ENCODE measurements at places on chromosomes 2 and 18.

GRCh38 chr2:148952621-148953020 lies 77.6 kb downstream of the KIF5C start:
- DNase-seq, result no peak

DNA sequence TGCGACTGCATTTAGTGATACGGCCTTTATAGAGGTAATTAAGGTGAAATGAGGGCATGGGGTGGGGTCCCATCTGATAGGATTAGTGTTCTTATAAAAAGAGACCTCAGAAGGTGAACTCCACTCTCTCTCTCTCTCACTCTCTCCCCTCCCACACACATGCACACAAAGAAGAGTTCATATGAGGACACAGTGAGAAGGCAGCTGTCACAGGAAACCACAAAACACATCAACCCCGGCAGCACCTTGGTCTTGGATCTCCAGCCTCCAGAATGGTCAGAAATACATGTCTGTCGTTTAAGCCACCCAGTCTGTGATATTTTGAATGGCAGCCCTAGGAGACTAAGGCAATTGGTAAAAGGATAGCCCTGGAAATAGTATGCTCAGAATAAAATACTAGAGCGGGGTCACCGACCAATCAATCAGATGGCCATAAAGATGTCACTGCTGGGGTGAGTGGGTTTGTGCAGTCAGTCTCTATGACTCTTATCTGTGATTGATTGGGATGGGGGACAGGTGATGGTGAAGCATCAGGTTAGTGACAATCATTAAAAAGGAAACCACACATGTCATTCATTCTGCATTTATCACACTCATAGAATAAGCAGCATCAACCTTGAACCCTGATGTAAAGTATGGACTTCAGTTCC lies 118.9 kb upstream of the POU3F3 start:
- DNase-seq, result no peak

- DNase-seq, result peak; percentile 54
These were observed 249.6 kb downstream of the MTX2 start for GRCh38 chr2:176518823-176519222.

DNA sequence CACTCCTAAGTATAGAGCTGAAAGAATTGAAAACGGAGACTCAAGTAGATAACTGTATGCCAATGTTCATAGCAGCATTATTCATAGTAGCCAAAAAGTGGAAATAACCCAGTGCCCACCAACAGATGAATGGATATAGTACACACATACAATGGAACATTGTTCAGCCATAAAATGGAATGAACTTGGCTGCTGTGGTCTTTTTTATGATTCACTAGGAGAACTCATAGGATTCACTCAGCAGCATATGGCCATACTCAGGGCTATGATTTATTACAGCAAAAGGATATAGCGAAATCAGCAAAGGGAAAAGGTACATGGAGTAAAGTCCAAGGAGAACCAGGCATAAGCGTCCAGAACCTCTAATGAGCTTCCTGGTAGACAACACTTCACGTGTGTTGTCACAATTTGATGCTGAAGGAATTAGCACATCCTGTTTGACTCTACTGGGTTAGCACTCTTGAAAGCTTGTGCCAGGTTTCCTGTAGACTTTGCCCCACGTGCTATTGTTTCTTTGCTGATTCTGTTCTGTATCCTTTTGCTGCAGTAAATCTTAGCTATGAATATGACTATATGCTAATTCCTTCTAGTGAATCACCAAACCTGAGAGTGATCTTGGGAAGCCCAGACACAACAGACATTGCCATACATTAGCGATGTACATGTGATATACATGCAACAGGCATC lies 15.7 kb downstream of the SPC25 start:
- DNase-seq, result no peak

- no peak for DNase-seq
These were observed 17.1 kb upstream of the GPR45 start for GRCh38 chr2:105224444-105224843.

- no peak for DNase-seq
These were observed 18.9 kb upstream of the TMEM163 start for GRCh38 chr2:134737671-134738070.

GRCh38 chr2:236136538-236136937 lies 31.6 kb downstream of the GBX2 start:
- no peak for DNase-seq

DNA sequence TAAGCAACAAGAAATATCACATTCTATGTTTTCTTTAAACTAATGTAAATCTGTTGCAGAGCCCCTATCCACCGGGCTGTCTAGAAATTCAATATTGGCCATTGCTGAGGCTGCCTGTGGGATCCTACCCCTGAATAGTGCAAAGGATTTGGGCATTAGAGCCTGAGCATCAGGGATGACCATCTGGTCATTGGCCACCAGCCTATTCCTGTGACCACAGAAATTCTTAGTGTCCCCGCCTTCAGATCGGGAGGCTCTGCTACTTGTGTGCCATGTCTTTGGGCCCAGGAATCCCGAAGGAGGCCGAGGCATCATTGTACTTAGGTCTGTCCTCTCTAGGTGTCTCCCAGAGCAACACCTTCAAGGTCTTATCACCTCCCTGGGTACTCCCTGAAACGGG lies 73.8 kb downstream of the HRH4 start:
- DNase-seq, result no peak

DNA sequence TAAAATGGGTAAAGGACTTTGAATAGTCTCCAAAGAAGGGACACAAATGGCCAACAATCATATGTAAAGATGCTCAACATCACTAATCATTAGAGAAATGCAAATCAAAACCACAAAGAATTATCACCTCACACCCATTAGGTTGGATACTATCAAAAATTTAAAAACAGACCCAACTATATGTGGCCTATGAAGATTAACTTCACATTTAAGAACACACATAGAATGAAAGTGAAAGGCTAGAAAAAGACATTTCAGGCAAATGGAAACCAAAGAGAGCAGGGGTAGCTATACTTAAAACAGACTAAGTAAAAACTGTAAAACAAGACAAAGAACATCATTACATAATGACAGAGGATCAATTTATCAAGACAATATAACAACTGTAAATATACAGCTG lies 53.5 kb upstream of the ASPRV1 start:
- DNase-seq, result no peak

DNA sequence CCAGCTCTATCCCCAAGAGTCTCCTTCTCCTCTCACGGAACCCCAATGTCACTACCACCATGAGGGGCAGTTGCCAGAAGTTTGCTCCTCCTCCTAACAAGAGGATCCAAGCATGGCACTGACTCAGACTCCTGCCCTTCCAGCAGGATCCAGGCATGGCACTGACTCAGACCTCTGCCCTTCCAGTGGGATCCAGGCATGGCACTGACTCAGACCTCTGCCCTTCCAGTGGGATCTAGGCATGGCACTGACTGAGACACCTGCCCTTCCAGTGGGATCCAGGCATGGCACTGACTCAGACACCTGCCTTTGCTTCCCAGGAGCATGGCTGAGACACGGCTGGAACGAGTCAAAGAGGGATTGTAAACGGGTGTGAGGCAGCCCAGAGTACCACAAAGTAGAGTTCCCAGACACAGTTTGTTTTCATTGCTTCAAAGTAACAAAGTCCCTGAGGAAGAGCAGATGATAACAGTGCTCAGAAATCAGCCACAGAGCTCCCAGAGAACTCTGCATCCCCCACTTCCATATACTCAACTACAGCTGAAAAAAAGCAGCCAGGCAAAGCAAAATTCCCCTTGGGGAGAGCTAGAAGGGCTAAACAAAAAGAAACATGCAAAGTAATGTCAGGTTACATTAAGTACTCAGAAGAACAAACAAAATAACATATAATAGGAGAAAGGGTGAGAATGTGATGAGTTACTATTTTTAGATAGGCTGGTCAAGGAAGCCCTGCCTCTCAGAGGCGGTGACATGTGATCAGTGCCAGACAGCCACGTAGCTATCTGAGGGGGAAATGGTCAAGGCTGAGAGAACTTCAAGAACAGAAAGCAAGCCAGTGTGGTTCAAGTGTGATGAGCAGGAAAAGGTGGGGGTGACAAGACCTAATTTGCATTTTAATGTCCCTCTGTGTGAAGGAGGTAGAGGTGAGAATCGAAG lies 3.0 kb downstream of the BUB1 start:
- peak; percentile 28 for DNase-seq

DNA sequence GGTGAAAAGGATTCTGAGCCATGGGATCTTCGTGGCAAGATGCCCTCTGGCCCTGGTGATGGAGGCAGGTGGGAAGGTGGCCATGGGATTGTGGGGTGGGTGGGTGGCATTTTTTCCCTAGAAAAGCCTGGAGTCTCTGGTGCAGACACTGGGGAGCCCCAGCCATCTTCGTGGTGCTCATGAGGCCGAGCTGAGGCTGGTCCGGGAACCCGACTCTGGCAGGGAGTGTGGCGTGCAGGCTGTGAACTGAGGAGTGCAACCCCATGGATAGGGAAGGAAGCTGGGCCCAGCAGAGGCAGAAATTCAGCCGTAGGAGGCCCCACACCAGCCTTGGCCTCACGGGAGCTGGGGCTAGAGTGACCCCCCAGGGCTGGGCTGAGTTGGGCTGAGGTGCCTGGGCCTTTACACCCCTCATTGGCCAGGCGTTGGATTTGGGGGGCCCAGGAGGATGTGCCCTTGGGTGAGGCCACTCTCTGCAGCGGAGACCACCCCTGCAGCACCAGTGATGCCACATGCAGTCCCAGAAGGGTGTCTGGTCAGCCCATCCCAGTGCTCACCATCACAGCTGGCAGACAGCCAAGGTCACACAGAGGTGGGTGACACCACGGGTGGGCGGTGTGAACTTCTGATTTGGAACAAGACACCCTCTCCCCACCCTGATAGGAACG lies 115.6 kb upstream of the HDAC4 start:
- DNase-seq, result no peak

GRCh38 chr18:13161276-13161899 lies 57.2 kb upstream of the LDLRAD4 start:
- DNase-seq, result no peak

GRCh38 chr2:45823723-45824206 lies 172.3 kb downstream of the PRKCE start:
- DNase-seq, result no peak

GRCh38 chr2:149155196-149155969 lies 116.9 kb downstream of the LYPD6B start:
- no peak for DNase-seq

DNA sequence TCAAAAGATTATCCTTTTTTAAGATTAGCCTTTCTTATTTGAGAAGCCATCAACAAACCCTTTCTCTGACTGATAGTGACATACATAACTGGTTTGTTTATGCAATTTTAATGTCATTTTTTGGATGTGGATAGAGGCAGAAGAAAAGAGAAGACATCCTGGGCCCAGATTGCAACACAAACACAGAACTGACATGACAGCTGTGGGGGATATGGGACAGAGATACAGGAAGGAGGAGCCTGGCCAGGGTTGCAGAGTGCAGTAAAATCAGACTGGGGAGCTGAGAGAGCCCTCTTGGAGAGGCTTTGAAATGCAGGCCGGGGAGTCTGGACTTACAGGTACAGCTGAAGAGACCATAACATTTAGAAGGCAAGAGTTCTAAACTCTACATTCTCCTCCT lies 65.1 kb downstream of the SIGLEC15 start:
- no peak for DNase-seq

GRCh38 chr18:2654928-2655177 lies 673 bp upstream of the SMCHD1 start:
- no peak for DNase-seq

DNA sequence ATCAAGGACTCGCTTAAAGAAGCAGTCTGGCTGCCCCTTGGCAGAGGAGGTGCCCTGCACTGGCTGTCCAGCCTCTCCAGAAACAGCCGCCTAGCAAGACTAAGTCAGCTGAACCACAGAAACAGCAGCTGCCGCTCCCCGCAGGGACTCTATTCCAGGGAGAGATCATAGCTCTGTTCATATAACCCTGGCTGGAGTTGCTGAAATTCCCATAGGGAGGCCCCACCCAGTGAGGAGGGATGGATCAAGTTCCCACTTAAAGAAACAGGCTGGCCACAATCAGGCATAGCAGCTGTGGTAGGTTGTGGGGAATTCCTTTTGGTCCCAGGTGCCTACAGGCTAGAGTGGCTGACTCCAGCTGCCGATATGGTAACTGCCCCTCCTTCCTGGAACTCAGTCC lies 74.2 kb upstream of the MC4R start:
- DNase-seq, result peak; percentile 46

DNA sequence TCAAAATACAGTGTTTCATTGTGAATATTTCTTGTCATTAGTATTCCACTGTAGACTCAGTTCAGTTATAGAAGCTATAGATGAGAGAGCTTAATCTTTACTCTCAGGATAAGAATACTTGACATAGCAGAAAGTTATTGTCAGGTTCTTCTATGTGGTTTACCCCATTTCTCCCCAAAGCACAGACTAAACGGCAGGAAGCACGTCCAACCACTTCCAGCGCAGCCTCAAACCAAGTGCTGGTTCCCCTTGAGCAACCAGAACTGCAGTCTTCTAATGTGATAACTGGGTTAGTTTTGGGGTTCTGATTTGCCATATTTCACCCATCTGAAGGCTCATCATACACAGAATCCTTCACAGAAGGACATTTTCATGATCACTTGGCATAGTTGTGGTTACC lies 324.7 kb downstream of the SLC8A1 start:
- peak; percentile 47 for DNase-seq

GRCh38 chr2:170819680-170820664 lies 3.3 kb downstream of the GAD1 start:
- no peak for DNase-seq

- DNase-seq, result no peak
These were observed 37.1 kb downstream of the ACSL3 start for GRCh38 chr2:222897898-222898297.

- DNase-seq, result no peak
These were observed 4.3 kb downstream of the SOCS6 start for GRCh38 chr18:70293166-70293565.

- no peak for DNase-seq
These were observed 216.0 kb downstream of the DSEL start for GRCh38 chr18:67300498-67300897.

GRCh38 chr2:191693778-191694177 lies 15.8 kb downstream of the NABP1 start:
- no peak for DNase-seq

GRCh38 chr18:39019989-39020388 lies 1454.4 kb upstream of the CELF4 start:
- no peak for DNase-seq

- peak; percentile 59 for DNase-seq
These were observed 31.6 kb upstream of the PPP1R1C start for GRCh38 chr2:181953881-181954537.

- no peak for DNase-seq
These were observed 49.4 kb upstream of the FIGN start for GRCh38 chr2:163785162-163785561.

- no peak for DNase-seq
These were observed 51.4 kb downstream of the ITGAV start for GRCh38 chr2:186641132-186641806.

DNA sequence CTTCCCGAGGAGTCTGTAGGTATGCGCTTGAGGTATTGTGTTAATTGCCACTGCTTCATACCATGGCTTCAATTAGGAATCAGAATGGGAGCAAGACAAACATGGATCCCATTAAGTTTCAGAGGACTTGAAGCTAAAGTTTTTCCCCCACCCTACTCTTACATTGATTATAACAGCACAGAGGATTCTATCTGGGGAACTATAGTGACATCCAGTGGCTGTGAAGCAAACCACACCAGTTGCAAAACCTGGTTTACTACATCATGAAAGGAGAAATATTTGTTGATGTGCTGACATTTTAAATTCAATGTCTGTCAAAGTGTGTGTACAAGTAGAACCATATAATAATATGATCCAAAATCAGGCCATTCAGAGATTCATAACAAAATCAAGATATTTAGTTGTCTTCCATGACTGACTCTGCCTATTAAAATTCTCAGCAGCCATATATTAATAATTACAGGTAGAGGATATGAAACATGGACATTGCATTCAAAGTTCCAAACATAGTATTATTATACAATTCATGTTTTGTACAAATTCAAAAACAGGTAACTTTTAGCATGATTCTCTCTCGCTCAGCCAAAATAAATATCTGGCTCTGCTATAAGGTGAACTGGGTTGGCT lies 82.9 kb downstream of the GRB14 start:
- DNase-seq, result peak; percentile 55

All from fibroblast of upper back skin (primary cell).